ENCODE measurements at places on chromosomes 5 and 9. TPM values are rescaled to one million over a fixed set of nuclear protein-coding genes. Genes with fewer than 3 reads are reported as not detected.

CD14 gene
- total RNA-seq: 0.62 TPM

- no peak overlapping the region for H3K4me3 ChIP-seq
- DNase-seq: no peak
- H3K36me3 ChIP-seq: no peaks in the 10 kb centered on the region
- no peaks in the 10 kb centered on the region for H3K4me1 ChIP-seq
- H3K27me3 ChIP-seq: no peaks in the 10 kb centered on the region
- H3K27ac ChIP-seq: no peak overlapping the region
These were observed 917.0 kb downstream of the MAT2B start for GRCh38 chr5:164422400-164422799.

C9 gene
- not detected for total RNA-seq

- H3K4me3 ChIP-seq: no peak overlapping the region
- peaks cover 4% of the 10 kb centered on the region for H3K27me3 ChIP-seq
- no peak overlapping the region for H3K27ac ChIP-seq
- DNase-seq: no peak
- no peaks in the 10 kb centered on the region for H3K36me3 ChIP-seq
These were observed 26.9 kb upstream of the SYK start for GRCh38 chr9:90774682-90775081.

GRCh38 chr9:120654272-120654671, 60.0 kb downstream of the MEGF9 start:
- H3K4me1 ChIP-seq: peaks cover 8% of the 10 kb centered on the region
- no peak overlapping the region for H3K27ac ChIP-seq
- H3K4me3 ChIP-seq: no peak overlapping the region
- DNase-seq: no peak
- no peaks in the 10 kb centered on the region for H3K27me3 ChIP-seq

DNA sequence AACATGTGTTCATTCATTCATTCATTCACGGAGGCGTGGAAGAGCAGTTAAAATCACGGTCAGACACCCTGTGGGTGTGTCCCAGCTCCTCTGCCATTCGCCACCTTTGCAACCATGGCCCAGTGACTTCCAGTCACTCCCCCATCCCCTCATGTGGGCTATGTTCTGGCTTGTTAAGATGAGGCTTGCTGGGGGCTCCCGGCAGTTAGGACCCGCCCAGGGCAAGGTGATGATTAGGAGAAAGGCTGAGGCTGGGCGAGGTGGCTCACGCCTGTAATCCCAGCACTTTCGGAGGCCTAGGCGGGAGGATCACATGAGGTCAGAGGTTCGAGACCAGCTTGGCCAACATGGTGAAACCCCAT, 24.9 kb upstream of the PTGES start:
- peaks cover 11% of the 10 kb centered on the region for H3K4me1 ChIP-seq
- peaks cover 19% of the 10 kb centered on the region for H3K27me3 ChIP-seq
- H3K27ac ChIP-seq: no peak overlapping the region
- H3K4me3 ChIP-seq: no peak overlapping the region
- no peak for DNase-seq
- H3K36me3 ChIP-seq: no peaks in the 10 kb centered on the region

- H3K4me1 ChIP-seq: peaks cover 14% of the 10 kb centered on the region
- H3K4me3 ChIP-seq: no peak overlapping the region
- no peaks in the 10 kb centered on the region for H3K36me3 ChIP-seq
- H3K27ac ChIP-seq: no peak overlapping the region
- no peaks in the 10 kb centered on the region for H3K27me3 ChIP-seq
These were observed 210.6 kb downstream of the CD180 start for GRCh38 chr5:66986009-66986408.

DNA sequence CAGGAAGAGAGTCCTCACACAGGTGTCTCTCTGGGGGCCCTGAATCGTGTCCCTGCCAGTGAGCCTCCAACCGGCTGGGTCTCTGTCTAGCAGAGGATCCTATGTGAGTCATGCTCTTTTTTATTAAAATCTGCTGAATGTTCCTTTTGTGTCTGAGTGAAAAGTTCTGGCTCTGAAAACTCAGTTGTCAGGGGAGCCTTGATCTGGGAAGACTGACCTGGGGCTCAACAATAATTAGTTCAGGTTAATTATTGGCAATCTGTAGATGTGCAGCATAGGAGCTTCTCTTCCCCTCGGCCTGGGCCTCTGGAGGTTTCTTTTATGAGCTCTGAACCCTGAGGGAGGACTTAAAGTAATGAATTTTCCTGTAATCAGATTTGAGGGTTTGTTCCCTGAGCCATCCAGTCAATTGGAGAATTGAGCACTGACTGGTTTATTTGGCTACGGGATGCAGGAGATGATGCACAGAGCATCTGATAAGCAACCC, 45.2 kb downstream of the ALG2 start:
- peaks cover 52% of the 10 kb centered on the region for H3K4me1 ChIP-seq
- no peak overlapping the region for H3K4me3 ChIP-seq
- DNase-seq: no peak
- peaks cover 11% of the 10 kb centered on the region for H3K27me3 ChIP-seq

TAF1L gene
- total RNA-seq: 0.03 TPM

CDC23 gene
- total RNA-seq: 50.4 TPM

PTPRD gene
- 0.05 TPM for total RNA-seq

GRCh38 chr9:73667749-73668148, 516.1 kb downstream of the ANXA1 start:
- H3K4me3 ChIP-seq: no peak overlapping the region
- H3K36me3 ChIP-seq: no peaks in the 10 kb centered on the region
- no peak overlapping the region for H3K27ac ChIP-seq
- no peaks in the 10 kb centered on the region for H3K4me1 ChIP-seq
- H3K27me3 ChIP-seq: no peaks in the 10 kb centered on the region

GRCh38 chr5:157555037-157555640, 20.4 kb downstream of the ADAM19 start:
- H3K4me3 ChIP-seq: no peak overlapping the region
- no peaks in the 10 kb centered on the region for H3K27me3 ChIP-seq
- peaks cover 84% of the 10 kb centered on the region for H3K4me1 ChIP-seq
- no peak for DNase-seq

DNA sequence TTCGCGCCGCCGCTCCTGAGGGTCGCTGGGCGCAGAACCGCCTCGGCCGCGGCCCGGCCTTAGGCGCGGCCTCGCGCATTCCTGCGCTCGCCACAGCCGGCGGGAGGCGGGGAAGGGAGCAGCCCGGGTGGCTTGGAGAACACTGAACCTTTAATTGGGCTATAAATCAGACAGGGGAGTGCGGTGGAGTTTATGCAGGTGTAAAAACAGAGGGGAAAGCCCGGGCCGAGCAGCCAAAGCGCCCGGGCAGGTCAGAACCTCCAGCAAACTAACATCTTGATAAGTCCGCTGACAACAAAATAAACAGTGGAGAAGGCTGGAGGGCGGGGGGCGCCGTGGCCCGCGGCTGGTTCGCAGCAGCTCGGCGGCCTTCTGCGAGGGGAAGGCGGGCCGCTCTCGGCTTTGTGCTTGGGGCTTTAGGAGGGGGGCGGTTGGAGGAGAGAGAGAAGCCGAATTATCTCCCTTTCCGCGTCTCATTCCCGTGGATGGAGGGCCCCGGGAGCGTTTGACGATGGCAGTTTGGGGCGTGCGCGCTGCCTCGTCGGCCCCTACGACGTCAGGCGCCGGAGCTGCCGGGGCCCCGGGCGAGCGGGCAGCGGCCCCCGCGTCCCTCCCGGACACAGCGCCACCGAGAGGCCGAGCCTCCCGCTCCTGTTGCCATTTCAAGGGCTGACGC, 11.3 kb downstream of the FOXD1 start:
- H3K36me3 ChIP-seq: peaks cover 3% of the 10 kb centered on the region
- DNase-seq: no peak
- H3K27me3 ChIP-seq: peaks cover 83% of the 10 kb centered on the region
- peaks cover 6% of the 10 kb centered on the region for H3K4me1 ChIP-seq
- H3K4me3 ChIP-seq: no peak overlapping the region

DNA sequence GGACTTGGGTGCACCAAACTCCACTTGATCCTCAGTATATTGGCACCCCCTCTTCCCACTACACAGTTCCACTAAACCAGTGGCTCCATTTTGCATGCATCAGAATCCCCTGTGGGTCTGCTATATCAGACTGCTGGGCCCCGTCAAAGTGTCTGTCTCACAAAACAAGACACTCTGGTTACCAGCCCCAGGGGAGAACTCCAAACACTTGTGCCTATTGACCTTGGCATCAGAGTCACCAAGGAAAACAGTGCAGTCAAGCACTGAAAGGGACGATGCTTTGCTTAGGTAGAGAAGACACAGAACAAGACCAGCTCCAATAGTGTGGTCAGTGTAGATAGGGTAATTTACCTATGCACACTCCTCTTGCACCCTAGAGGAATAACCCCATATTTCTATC, 205.8 kb upstream of the RAI14 start:
- H3K4me1 ChIP-seq: no peaks in the 10 kb centered on the region
- H3K4me3 ChIP-seq: no peak overlapping the region
- DNase-seq: no peak
- no peaks in the 10 kb centered on the region for H3K27me3 ChIP-seq
- no peak overlapping the region for H3K27ac ChIP-seq

GRCh38 chr5:78058625-78059024, 235.9 kb downstream of the AP3B1 start:
- peaks cover 3% of the 10 kb centered on the region for H3K36me3 ChIP-seq
- no peak overlapping the region for H3K4me3 ChIP-seq
- no peaks in the 10 kb centered on the region for H3K4me1 ChIP-seq
- DNase-seq: no peak

GLIPR2 gene
- total RNA-seq: 26.3 TPM

All from activated T-helper 1 cell treated with anti-CD3 and anti-CD28 coated beads, Interleukin-12 subunit alpha, Interleukin-12 subunit beta, Interleukin-2, Interleukin-4 antibody, amounts not matched to agents 30 ng/mL and 10 ng/mL and 1 ng/mL, durations not matched to agents 14 hours and 24 hours and 36 hours (primary cell).